ENCODE measurements at places on chromosomes 12 and 14.

GRCh38 chr12:88893801-88894200 lies 313.5 kb upstream of the KITLG start:
- no peak for DNase-seq

DNA sequence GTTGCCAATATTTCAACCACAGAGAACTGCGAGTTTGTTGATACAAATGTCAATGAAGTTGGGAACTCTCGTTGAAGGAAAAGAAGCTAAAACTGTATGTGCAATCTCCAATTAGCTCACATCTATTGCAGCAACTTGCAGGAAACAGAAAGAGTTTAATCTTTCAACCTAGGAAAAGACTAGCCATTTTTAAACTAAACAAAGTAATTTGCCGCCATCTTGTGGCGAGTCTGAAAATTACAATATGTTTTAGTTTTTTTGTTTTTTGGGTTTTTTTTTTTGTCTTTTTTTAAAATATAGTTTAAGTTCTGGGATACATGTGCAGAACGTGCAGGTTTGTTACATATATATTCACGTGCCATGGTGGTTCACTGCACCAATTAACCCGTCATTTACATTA lies 131.2 kb upstream of the FOXG1 start:
- no peak for DNase-seq

DNA sequence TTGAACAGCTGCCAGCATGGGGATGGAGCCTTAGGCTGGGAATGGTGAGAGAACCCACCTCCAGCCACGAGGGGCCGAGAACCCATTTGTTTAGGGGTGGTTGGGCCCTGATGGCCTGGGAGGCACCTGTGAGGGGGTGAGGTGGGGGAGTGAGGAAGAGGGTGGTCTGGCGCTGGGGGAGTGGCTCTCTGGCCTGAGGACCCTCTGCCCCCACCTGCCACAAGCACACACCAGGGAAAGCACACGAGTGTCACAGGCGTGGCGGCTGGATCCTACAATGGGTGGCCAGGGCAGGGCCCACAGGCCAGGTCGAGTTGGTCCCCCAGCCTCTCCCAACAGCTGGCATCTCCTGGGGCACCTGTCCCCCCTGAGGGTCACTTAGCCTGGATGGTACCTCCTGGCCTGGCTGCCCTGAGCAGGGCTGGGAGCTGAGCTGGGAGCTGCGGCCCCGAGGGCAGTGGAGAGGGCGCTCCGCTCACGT lies 340.5 kb downstream of the TMEM121 start:
- no peak for DNase-seq

DNA sequence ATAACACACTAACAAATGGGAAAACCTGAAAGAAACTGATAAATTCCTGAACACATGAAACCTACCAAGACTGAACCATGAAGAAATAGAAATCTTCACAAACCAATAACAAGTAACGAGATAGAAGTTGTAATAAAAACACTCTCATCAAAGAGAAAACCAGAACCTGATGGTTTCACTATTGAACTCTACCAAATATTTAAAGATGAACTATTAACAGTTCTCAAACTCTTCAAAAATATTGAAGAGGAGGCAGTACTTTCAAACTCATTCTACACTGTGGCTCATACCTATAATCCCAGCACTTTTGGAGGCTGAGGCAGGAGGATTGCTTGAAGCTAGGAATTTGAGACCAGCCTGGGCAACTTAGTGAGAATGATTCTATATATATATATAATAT lies 48.4 kb upstream of the TMTC2 start:
- DNase-seq = no peak

DNA sequence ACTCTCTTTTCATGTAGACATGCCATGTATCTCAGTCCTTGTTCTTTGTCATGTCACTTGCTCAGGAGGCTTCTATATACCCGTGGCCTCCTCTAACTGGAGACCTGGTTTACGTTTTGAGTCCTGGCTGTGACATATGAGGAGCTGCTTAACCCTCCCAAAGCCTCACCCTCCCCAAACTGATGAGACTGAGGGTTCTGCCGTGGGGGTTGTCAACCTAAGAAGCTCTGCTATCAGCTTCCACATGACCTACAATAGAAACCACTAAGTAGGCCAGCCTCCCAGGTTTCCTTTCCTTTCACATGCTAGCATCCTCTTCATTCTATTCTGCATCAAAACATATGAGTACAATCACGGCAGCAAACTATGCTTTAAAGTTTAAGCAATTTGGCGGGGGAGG lies 76.8 kb upstream of the WSCD2 start:
- DNase-seq = no peak

DNA sequence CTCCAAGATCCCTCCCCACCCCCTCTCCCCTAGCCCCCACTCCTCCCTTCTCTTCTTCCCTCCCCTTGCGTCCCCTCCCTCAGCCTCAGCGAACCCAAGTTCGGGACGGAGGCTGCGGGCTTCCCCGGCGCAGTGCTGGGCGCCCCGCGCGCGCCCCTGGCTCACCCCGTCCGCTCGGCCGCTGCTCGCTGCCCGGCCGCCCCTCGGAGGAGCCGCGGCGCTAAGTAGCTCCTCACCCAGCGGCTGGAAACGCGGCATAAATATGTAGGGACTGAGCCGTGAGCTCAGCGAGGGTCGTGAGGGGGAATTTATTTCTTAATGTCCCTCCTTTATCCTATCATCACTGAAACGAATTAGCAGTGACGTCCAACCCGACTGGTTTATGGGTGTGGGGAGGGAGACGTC lies at the start of gene NOS1:
Gene NOS1, minus strand, starts transcription at position 280 of the 405 bp plus-strand sequence. CDS start 30,557 bp downstream, outside the sequence.
- DNase-seq = no peak

GRCh38 chr14:75188520-75189268 lies 12.3 kb upstream of the TMED10 start:
- DNase-seq = peak; percentile 8

All from hypothalamus (tissue), 51 donors.